Upper lobe of left lung (tissue), 6 donors: ENCODE measurements at places on chromosomes 12 and 14. TPM values are rescaled to one million over a fixed set of nuclear protein-coding genes. Genes with fewer than 3 reads are reported as not detected.

The ACADS gene
- 24.1 TPM for total RNA-seq

The GYS2 gene
- total RNA-seq: not detected

The KCNJ8 gene
- total RNA-seq: 14.7 TPM

The SYCP3 gene
- not detected for total RNA-seq

The C12orf75 gene
- total RNA-seq: 2.6 TPM

The ARPC3 gene
- 280 TPM for total RNA-seq

The TAS2R50 gene
- 0.67 TPM for total RNA-seq

The CNTN1 gene
- total RNA-seq: 8.6 TPM

The GLIPR1L1 gene
- total RNA-seq: not detected

The PSMB5 gene
- 88.8 TPM for total RNA-seq

The STYK1 gene
- total RNA-seq: 1.0 TPM
